ENCODE measurements at places on chromosomes 12 and 14.

DNA sequence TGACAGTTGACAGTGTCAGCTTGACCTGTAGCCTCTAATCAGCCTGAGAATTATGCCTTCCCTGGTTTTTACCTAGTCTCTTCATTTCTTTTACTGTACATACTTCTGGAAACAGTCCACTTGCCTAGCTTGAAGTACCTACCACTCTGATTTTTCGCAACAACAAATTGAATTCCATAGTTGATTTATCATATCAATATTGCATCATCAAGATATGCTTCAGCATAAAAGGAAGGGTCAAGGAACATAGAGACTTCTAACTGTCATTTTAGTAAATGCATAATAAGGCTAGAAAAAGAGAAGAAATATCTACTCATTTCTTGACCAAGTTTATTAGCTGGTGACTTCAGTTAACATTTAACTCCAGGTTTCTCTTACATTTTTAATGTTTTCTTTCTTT, 174.2 kb upstream of the FAR2 start:
- no peak for DNase-seq

DNA sequence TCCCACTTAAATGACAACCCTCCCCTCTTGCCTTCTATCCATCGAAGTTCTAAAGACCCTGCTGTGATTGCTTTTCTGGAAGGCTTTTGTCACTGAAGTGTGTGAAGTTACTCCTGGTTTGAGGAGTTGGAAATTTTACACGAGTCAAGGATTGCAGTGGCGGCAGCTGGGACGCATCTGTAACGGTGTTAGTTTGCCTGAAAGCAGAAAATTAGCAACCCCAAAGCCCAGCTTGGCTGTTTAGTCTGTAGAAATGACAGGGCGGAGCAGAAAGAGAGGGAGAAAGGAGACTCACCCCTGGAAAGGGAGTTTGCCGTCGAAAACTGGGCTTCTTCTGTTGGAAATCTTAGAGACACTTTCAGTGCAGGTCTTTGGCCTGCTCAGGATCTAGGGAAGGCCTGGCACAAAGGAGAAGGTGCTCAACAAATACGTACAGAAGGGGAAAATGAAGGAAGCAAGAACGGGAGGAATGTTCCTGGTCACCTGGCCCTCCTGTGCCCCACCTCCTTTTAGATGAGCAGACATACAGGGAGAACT, 931 bp upstream of the MYF5 start:
- DNase-seq = no peak

DNA sequence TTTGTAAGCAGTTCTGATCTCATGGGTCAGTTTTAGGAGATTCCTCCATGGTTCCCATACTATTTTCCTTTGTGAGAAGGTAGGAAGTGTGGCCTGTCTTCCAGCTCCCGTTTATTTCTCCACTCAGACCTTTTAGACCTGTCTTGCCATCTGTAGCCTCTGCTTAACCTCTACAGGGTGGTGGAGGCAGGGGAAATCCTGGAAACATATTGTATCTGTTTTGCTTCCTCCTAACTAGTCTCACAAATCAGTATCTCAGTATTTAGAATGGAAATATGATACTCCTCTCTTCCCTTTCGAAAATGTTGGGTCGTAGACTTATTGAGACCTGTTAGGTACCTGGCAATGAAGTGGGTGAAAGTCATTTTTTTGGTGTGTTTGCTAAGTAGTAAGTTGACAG, 399.4 kb upstream of the RGS6 start:
- no peak for DNase-seq

DNA sequence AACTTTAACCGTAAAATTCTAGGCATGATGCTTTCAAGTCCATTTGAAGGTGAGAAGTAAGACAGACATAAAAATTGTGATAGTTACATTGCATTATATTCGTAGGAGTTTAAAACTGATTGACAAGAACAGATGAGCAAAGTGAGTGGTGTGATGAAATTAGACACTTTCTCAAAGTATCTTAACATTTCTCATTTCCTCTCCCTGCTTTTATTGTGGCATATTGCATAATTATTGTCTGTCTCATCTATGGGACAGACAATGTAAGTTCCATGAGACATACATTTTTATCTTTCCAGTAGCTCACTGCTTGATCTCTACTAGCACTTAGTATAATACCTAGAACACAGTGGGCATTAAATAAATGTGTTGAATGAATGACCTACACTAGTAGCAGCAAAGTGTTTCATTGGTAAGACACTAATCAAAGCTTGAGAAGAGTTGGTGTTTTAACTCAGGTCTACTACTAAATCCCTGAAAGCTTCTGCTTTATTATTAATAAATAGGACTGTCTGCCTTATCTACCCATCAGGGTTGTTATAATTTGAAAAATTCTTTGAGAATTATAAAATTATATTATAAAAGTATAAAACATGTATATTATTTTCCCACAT, 19.0 kb downstream of the A2M start:
- no peak for DNase-seq

DNA sequence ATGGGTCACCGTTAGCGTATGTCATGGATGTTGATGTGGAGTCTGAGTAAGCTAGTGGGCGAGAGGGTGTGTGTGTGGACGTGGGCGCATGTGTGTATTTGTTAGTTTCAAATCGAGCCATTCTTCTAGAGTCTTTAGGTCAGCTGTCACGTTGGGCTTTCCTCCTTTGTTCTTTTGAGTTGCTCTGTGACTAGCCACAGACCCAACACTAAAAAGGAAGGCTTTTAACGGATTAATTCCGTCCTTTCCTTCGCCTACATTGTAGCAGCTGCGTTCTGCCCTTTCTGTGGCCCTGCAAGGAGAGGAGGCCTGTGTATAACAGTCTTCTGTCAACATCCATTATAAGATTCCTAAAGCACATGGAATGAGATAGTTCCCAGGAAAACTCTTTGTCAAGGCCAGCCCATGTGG, 117.2 kb upstream of the DNM1L start:
- no peak for DNase-seq

- no peak for DNase-seq
Measured at GRCh38 chr12:28096649-28097048, 93.6 kb upstream of the CCDC91 start.

- DNase-seq = no peak
Measured at GRCh38 chr12:110330124-110330523, 49.1 kb downstream of the ATP2A2 start.

- no peak for DNase-seq
Measured at GRCh38 chr12:87467936-87468335, 561.3 kb downstream of the C12orf50 start.

DNA sequence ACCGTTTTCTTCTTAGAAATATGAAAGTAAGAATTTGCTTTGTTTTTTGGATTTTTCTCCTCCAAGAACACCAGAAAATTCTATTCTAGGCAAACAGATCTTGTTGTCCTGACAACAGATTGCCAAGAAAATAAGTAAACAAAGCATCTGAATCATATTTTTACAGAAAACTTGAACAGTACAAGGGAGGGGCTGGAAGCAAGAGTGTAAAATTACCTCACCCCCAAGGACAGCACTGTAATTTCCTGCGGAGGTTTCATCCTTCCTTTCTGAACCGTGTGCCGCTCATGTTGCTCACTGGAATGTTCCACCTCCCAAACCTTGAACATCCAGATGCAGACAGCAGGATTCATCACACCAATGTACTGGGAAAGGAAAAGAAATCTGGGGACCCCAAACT, 5.4 kb upstream of the CAMKK2 start:
- DNase-seq = no peak

GRCh38 chr14:104817930-104818713, 17.2 kb downstream of the ZBTB42 start:
- no peak for DNase-seq

DNA sequence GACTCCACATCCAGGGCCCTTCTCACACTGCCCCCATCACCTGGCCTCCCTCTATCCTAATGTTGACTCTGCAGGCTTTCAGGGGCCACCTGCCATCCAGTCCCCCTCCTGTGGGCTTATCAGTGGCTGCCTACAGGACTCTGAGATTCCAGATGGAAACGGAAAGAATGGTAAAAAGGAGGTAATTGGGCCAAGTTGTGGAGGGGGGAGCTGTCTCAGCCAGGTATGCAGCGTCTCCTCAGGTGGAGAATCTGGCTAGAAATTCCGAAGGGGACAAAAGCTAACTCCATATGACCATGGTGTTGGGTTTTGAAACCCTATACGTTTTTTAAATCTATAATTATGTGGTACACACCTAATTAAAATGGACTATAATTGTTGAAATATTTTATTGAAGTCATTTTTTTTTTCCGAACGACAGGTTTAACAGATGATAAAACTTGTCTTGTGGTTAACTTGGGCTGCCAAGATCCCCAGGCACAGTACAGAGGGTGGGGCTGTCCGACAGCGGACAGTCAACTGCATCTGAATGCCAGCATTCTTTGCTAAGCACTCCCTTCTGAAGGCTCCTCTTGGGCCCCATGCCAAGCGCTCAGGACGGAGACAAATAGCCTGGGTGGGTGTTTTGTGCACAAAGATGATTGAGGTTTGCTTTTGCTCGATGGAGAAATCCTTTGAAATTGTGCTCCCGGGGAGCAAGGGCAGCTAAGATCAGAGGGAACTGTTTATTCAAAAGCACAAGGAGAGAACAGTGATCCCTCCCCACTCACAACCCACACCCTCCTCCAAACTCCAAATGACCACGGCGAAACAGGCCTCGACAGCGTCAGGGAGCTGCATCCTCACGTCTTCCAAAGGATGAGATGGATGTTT, 365.6 kb downstream of the BCL11B start:
- DNase-seq = no peak

GRCh38 chr12:71671816-71672215, 7.7 kb downstream of the THAP2 start:
- DNase-seq = no peak

DNA sequence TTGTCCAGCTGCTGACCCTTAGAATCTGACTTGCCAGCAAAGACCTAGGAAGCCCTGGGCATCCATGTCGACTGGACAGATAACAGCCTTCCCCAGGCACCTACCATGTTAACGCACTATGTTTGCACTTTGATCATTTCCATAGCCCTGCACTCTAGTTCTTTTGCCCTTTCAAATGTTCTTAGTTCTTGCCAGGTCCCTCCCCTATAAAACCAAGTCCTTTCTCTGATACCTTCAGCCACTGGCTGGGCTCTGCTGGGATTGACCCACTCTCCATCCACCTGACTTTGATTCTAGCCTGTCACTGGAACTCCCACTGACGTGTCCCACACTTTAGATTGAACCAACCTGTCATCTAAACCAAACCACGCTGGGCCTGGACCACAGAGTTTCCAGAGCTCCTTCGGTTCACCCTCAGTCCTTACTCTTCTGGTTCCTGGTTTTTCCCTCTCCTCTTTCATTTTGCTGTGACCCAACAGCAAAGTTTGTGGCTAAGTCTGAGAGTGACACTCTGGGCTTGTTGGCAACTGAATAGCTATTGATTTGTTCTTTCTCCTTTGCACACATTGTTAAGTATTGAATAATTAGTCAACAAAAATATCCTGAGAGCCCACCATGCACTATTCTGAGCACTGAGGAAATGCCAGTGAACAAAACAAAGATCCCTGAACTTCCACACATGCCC, 51.8 kb upstream of the STK38L start:
- DNase-seq = no peak

- DNase-seq = no peak
Measured at GRCh38 chr14:25680934-25681333, 631.0 kb upstream of the STXBP6 start.

- no peak for DNase-seq
Measured at GRCh38 chr14:61780125-61780524, 17.9 kb downstream of the SNAPC1 start.

- no peak for DNase-seq
Measured at GRCh38 chr12:46227616-46228015, 41.2 kb downstream of the SLC38A1 start.

DNA sequence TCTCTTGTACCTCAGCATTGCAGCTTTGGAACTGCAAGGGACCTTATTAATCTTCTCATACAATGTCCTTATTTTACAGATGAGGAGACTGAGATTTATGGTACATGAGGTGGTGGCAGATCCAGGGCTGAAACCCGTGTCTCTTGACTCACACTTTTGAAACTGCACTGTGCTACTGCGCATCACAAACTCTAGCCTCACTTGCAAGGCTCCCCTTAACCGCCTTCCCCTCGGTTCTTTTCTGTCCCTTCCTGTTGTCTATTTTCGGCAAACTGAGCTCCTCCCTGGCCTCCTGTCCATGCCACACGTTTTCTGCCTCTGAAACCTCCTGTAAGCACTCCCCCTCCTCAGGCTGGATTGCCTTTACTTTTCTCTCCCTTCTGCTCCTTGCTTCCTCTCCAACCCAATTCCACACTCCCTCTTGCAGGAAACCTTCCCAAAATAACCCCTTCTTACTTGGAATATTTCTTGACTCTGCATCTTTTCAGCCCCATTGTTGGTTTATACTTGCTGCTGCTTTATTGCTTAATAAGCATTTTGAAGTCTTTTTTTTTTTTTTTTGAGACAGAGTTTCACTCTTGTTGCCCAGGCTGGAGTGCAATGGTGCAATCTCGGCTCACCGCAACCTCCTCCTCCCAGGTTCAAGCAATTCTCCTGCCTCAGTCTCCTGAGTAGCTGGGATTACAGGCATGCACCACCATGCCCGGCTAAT, 72.4 kb upstream of the CISTR start:
- DNase-seq = no peak

- no peak for DNase-seq
Measured at GRCh38 chr14:71539650-71540285, 392.5 kb upstream of the RGS6 start.

GRCh38 chr12:179131-179884, 34.6 kb downstream of the SLC6A12 start:
- no peak for DNase-seq

DNA sequence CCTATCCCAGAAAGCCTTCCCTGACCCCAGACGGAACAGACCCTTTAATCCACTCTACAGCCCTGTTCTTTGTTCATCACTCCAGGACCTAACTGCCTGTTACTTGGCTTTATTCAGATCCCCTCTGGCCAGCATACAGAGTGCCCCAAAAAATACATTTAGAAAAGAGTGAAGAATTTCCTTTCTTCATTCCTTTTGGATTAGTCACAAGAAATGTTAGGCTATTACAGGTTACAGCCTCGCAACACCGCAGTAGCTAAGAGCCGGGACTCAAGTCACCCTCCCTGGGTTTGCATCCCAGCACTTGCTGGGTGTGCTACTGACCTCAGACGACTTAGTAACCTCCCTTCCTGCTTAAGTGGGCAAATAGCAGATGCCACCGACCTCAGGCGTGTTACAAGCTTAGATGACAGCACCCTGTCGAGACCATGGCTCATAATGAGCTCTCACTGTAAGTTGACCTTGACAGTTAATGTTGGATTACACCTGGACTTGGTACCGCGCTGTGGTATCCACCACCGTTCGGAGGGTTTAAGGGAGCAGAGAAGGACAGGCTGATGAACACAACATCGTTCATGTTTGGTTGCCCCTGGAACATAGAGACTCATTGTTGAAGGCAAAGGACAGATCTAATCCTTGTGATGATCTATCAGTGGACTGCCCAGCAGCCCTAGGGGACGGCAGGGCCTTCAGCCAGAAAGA, 12.9 kb downstream of the GLRX5 start:
- DNase-seq = no peak

- DNase-seq = no peak
Measured at GRCh38 chr14:59831121-59831730, 39.4 kb downstream of the RTN1 start.

- DNase-seq = no peak
Measured at GRCh38 chr14:56300495-56300894, 182.3 kb downstream of the PELI2 start.

GRCh38 chr12:120225852-120226640, 25.1 kb upstream of the RPLP0 start:
- DNase-seq = no peak

- DNase-seq = no peak
Measured at GRCh38 chr14:26286081-26286912, 311.5 kb downstream of the NOVA1 start.

GRCh38 chr12:88305254-88305890, 163.3 kb downstream of the TMTC3 start:
- no peak for DNase-seq

- DNase-seq = no peak
Measured at GRCh38 chr14:104593241-104593701, 11.3 kb downstream of the TMEM179 start.

Measured in NCI-H524 treated with DMSO at 0.1 percent for 48 hours (cell line).